ENCODE measurements at places on chromosomes 2 and 18. TPM values are rescaled to one million over a fixed set of nuclear protein-coding genes. Genes with fewer than 3 reads are reported as not detected.

SCN7A gene
- total RNA-seq: 78.9 TPM

ACVR1C gene
- total RNA-seq: under 0.01 TPM

GALNT3 gene
- 16.5 TPM for total RNA-seq

DSG1 gene
- not detected for total RNA-seq

C1D gene
- total RNA-seq: 23.9 TPM

SOWAHC gene
- 17.8 TPM for total RNA-seq

DNA sequence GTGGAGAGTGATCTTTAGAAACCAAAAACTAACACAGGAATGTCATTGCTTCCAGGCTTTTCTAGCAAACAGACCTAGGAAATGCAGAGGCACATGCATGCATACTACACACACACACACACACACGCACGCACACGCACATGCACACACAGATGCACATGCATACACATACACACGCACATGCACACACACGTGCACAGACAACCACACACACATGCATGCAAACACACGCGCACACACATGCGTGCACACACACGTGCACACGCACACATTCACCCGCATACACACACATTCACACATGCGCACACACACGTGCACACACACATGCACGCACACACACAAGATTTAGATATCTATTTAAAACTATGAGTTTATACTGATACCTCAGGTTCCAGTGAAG is 379.5 kb downstream of the ZNF516 start:
- no peak overlapping the region for H3K4me3 ChIP-seq
- no peaks in the 10 kb centered on the region for H3K4me1 ChIP-seq
- no peak for DNase-seq
- H3K27me3 ChIP-seq: no peaks in the 10 kb centered on the region
- no peak overlapping the region for H3K27ac ChIP-seq

DNA sequence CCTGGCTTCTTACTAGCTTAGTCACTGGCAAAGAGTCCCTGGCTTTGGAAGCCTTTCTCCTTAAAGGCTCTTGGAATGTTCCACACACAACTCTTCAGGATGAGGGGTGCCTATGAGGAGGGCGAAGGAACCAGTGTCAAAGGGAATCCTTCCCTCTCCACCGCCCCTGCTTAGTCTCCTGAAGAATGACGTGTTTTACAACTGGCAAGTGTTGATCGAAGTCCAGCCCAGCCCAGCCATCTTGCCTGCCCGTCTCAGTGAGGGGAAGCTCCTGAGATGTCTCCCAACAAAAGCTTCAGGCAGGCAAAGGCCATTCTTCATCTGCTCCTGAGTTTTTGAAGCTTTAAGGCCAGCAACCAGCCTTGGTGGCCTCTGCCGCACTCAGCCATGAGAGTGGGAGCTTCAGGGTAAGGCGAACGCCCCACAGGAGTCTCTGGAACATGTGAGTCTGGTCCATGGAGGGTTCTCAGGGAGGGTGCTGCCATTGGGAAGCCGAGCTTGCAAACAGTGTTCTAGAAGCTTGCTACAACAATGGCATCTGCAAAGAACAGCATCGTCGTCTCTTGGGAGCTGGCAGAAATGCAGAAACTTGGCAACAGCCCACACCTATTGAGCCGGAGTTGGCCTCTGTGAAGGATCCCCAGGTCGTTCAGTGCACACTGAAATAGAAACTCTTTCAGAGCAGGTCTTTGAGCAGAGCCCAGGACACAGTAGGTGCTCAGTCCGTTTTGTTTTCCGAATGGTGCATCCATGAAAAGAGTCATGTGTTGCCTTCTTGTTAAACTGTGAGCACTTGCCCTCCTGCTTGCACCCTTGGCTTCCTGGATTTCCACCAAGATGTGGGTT is 220.7 kb downstream of the SEPTIN10 start:
- no peaks in the 10 kb centered on the region for H3K4me1 ChIP-seq
- H3K27me3 ChIP-seq: no peaks in the 10 kb centered on the region
- H3K27ac ChIP-seq: no peak overlapping the region
- no peaks in the 10 kb centered on the region for H3K36me3 ChIP-seq
- H3K4me3 ChIP-seq: no peak overlapping the region

DNA sequence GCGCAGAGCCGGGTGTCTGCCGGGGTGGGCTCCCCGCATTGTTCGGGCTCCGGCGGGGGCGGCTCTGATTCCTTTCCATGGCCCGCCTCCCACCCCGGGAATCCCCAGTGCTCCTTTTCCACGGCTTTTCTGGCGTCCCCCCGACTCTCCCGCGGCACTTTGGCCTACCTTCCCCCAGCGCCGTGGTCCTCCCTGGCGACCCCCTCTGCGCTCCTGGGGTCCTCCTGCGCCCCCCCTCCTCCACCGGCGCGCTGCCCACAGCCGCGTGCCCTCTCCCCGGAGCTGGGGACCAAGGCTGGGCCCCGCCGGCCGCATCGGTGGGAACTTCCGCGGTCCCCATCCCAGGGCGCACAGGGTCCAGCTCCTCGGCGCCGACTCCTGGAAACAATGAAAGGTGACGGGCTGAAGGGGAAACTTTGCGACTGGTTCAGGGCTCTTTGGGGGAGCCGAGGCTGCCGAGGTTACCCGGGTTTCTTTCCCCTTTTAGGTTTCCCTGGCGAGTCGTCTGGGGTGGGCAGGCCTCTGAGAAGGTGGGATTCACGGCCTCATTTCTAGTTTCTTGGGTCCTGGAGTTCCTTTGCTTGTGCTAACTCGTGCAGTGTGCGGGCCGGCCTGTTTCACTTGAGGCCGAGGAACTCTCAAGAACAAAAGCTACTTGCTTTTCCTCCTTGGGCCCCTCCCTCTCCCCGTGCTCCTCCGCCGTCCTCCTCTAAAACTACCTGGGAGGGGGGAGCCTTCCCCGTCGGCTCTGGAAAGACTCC is 2.2 kb downstream of the TGIF1 start:
- peak overlapping the region; percentile 99 for H3K27ac ChIP-seq
- no peaks in the 10 kb centered on the region for H3K27me3 ChIP-seq
- peak; percentile 89 for DNase-seq
- H3K4me3 ChIP-seq: peak overlapping the region; percentile 58

DNA sequence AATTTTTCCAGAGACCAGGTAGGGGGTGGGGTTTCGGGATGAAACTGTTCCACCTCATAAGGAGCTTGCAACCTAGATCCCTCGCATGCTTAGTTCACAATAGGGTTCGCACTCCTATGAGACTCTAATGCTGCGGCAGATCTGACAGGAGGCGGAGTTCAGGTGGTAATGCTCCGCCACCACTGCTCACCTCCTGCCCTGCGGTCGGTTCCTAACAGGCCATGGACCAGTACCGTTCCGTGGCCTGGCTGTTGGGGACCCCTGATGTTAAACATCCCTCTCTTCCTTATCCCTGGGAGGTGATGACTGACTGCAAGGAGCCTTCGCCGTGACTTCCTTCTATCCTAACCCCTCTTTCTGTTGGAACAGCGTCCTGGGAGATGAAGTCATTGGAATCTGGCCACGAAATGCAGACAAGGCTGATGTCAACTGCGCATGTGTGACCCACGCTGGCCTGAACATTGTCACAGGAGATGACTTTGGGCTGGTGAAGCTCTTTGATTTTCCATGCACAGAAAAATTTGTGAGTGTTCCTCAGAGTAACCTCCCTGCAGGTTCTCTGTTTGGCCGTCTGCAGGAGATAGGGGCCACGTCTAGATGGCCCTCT is 82.4 kb downstream of the RTN4 start:
- no peaks in the 10 kb centered on the region for H3K27me3 ChIP-seq
- no peak overlapping the region for H3K27ac ChIP-seq
- peaks cover 4% of the 10 kb centered on the region for H3K36me3 ChIP-seq
- H3K4me3 ChIP-seq: no peak overlapping the region

GRCh38 chr18:12234451-12235190 is 19.5 kb upstream of the CIDEA start:
- H3K27ac ChIP-seq: no peak overlapping the region
- no peaks in the 10 kb centered on the region for H3K36me3 ChIP-seq
- peaks cover 7% of the 10 kb centered on the region for H3K4me1 ChIP-seq
- H3K4me3 ChIP-seq: no peak overlapping the region
- no peaks in the 10 kb centered on the region for H3K27me3 ChIP-seq

DNA sequence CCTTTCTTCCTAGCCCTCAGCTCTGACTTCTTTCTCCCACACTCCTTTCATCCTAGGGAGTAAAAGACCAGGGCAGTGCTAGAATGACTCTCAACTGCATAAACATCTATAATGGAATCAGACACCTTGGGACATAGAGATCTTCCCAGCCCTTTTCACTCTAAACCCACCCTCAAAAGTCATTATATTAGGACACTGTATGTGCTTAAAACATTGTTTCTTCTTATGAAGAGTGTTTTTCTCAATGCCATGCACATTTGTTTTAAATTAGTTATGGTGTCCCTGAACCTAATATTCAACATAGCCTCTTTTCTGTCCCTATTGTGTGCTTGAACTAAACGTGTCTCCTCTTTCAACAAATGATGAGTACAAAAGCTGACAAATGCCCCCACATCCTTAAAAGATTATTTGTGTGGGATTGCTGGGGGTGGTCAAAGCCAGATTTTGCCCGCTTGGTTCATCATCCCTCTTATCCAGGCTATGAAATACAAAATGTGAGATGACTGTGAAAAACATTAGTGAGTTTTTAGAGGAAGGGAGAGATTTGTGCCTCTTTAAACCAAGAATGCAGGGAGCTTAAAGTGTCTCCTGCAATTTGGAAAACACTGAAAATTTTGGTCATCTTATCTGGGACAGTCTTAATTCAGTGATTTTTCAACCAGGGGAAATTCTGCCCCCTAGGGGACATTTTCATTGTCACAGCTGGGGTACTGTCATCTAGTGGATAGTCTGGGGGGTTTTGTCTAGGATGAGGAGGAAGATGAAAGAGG is 29.0 kb downstream of the SERPINB5 start:
- no peaks in the 10 kb centered on the region for H3K36me3 ChIP-seq
- no peak overlapping the region for H3K27ac ChIP-seq
- H3K4me3 ChIP-seq: no peak overlapping the region
- DNase-seq: no peak
- no peaks in the 10 kb centered on the region for H3K4me1 ChIP-seq

DNA sequence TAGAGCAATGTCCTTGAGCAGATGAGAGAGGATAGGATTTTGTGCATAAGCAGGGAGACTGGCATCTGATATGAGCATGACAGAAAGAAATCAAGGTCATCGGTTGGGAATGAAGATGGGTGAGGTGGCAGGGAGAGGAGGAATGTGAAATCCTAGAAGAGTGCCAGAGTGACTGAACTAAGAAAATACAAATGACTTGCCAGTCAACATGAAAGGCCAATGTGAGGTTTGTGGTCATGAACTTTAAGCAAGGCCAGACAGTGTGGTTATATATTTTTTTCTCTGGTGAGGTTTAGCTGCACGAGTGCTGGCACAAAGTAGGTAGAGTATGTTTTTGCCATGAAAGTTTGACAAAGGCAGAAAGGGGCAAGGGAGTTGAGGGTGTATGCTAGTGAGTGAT is 21.2 kb downstream of the QPCT start:
- no peak for DNase-seq
- H3K4me3 ChIP-seq: no peak overlapping the region
- no peaks in the 10 kb centered on the region for H3K36me3 ChIP-seq

DNA sequence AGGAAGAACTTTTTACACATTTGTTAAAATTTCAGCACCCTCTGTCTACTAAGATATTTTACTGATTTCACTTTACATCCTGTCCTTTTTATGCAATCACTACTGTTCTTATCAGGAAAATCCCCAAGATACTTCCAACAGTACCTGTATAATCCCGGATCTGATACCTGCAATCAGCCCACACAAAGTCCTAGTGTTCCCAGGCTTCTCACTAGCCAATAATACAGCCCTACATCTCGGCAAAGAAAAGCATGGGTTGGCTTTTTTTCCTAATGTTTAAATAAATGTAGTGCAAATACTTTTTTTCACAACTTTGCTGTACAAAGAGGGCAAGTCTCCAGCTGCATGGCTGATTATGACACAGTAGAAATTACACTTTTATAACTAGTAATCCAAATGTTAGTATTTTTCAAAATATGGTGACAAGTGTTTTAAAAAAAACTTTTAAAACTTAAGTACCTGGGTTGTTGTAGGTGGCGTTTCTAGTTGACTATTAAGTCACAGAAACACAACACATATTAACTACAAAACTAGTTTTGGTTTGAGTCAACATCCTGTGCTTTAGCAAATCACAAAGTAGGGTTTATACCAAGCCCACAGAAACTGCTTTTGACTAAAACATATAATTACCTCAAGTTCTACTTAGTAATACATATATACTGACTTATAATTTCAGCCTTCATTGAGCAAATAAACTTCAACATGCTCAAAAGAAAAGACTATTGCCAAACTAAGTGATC is 19.5 kb downstream of the CNOT11 start:
- H3K36me3 ChIP-seq: peaks cover 32% of the 10 kb centered on the region
- no peak for DNase-seq
- no peak overlapping the region for H3K4me3 ChIP-seq
- no peaks in the 10 kb centered on the region for H3K27me3 ChIP-seq

GRCh38 chr2:99572373-99573164 is 82.8 kb upstream of the REV1 start:
- no peaks in the 10 kb centered on the region for H3K27me3 ChIP-seq
- no peaks in the 10 kb centered on the region for H3K4me1 ChIP-seq
- peaks cover 19% of the 10 kb centered on the region for H3K36me3 ChIP-seq
- DNase-seq: no peak

GRCh38 chr18:49569724-49570123 is 7.9 kb downstream of the LIPG start:
- no peaks in the 10 kb centered on the region for H3K4me1 ChIP-seq
- no peak overlapping the region for H3K4me3 ChIP-seq
- H3K36me3 ChIP-seq: no peaks in the 10 kb centered on the region
- no peak overlapping the region for H3K27ac ChIP-seq
- H3K27me3 ChIP-seq: no peaks in the 10 kb centered on the region

GRCh38 chr18:61086657-61087056 is 246.6 kb upstream of the CDH20 start:
- H3K27me3 ChIP-seq: no peaks in the 10 kb centered on the region
- H3K27ac ChIP-seq: no peak overlapping the region
- DNase-seq: no peak
- H3K4me3 ChIP-seq: no peak overlapping the region

GRCh38 chr2:12330916-12331315 is 385.8 kb upstream of the TRIB2 start:
- no peak overlapping the region for H3K4me3 ChIP-seq
- no peak for DNase-seq
- no peaks in the 10 kb centered on the region for H3K36me3 ChIP-seq
- no peaks in the 10 kb centered on the region for H3K27me3 ChIP-seq

DNA sequence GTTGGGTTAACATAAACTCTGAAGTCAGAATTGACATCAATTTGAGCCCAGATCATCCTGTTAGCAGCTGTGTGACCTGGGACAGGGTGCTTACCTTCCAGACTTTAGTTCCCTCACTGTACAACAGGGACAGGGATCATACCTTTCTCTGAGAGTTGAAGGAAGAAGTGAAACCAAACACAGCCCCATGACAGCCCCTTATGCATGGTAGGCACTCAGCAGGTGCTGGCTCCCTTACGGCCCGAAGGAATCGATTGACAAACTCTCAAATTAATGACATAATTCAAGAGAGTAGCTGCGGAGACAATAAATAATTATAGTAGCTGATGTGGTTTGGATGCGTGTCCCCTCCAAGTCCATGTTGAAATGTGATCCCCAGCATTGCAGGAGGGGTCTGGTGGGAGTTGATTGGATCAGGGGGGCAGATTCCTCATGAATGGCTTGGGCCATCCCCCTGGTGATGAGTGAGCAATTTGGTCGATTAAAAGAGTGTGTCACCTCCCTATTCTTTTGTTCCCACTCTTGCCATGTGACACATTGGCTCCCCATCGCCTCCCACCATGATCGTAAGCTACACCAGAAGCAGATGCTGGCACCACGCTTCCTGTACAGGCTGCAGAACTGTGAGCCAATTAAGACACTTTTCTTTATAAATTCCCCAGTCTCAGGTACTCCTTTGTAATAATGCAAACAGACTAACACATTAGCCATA is 72.4 kb downstream of the ODC1 start:
- no peak for DNase-seq
- H3K4me3 ChIP-seq: no peak overlapping the region
- H3K27me3 ChIP-seq: no peaks in the 10 kb centered on the region
- H3K4me1 ChIP-seq: peaks cover 67% of the 10 kb centered on the region
